ENCODE measurements at places on chromosomes 5 and 9.

DNA sequence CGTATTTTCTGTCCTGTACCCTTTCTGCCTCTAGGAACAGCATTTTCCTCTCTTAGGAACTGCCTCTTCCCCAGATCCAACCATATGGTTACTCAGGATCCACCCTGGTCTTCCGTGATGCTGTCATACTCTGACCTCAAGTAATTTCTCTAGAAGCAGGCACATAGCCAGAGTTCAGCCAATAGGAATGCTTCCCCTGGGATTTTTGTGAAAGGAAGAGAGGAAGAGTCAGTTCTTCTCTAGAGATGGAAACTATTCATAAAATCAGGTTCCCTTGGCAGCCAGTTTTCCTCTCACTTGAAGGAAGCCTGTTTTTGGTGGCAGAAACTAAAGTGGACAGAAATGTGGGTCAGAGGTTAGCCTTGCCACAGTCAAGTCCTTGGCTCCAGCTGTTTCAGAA, 400.1 kb upstream of the PCSK5 start:
- DNase-seq, result no peak

GRCh38 chr9:2152966-2153629, 138.0 kb downstream of the SMARCA2 start:
- no peak for DNase-seq

- peak; percentile 54 for DNase-seq
Measured at GRCh38 chr5:100731768-100732167, 171.3 kb downstream of the ST8SIA4 start.

DNA sequence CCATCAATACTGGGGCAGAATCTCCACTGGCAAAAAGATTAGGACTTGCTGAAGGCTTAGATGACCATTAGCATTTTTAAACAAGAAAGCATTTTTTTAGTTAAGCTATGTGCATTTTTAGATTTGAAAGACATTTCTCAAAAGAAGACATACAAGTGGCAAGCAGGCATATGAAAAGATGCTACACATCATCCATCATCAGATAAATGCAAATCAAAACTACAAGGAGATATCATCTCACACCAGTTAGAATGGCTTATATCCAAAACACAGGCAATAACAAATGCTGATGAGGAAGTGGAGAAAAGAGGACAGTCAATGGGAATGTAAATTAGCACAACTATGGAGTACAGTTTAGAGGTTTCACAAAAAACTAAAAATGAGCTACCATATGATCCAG, 195.6 kb upstream of the TNC start:
- no peak for DNase-seq

DNA sequence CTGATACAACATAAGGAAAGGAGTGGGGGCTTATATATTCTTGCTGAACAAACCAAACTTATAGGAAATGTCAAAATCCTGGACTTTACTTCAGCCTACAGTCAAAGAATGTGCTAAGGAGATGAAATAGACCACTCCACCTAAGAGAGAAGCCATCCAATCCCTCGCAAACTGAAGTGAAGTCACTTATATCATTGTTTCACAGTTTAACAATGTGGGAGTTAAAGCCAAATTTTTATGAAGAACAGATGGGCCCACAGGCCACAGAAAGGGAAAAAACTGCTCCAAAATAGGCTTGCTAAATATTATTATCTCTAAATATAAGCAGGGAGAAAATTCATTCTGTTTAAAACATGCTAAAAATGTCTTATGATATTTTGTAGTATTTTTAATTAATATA, 233.3 kb downstream of the GAS1 start:
- no peak for DNase-seq

GRCh38 chr5:37789991-37790390, 49.9 kb downstream of the GDNF start:
- no peak for DNase-seq

DNA sequence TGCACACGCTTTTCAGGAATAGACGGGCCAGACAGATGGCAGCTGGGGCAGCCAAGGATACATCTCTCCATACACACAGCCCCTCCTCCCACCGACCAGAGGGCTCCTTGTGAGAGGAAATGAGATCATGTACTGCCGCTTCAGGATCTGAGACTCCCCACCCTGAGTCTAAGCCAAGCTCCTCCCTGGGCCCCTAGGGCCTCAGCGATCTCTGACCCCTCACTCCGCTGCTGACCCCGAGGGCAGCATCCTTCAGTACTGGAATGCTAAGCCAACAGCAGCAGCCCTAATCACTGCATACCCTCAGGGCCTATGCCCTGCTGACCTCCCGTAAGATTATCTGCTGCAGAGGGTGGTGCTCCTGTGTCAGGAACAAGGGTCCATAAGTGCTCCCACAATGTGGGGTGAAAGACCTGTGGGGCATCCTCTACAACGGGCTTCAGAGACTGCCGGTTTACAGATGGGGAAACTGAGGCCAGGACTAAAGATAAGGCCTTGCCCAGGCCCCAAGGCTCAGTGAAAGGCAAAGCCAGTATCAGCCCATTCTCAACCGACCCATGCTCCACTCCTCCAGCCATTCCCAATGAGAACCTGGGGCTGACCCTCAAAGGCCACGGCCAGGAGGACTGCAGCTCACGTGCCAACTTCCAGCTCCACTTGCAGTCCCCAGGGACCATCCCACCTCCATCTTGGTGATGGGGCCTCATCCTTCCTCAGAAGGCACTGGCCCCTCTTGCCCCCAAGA, 37.5 kb downstream of the BICD2 start:
- peak; percentile 59 for DNase-seq

GRCh38 chr5:81579262-81579924, 171.5 kb downstream of the SSBP2 start:
- peak; percentile 16 for DNase-seq

DNA sequence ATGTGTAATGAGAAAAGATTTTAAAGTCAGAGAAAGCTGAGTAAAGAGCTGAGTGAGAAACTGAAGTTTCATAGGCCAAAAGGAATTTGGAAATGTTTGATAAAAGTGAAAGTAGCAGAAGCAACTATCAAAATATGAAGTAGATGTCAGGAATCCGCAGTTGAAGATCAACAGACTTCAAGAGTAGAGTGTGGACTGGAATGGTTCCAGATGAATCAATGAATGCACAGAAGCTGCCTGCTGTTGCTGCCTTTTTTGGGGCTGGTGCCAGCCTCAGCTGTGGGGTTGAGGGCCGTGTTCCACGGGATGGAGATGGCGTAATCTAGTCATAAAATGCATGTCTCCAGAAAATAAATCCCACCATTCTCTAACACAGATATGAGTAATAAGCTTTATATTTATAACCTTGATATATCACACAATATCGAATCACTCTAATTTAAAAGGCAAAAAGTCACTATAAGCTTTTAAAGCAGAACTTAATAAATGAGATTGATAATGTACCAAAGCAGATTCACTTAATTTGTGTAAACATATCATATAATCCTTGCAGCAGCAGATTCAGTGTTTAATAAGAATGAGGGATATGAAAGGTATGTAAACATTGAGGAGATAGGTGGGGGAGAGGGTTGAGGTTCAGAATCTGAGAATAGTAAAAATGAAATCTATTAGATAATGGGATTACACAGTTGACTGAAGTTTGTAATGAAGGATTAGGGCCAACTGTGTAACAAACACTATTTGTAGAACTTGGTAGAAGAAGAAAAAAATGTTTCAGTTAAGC, 652.3 kb upstream of the FTMT start:
- DNase-seq, result peak; percentile 12

DNA sequence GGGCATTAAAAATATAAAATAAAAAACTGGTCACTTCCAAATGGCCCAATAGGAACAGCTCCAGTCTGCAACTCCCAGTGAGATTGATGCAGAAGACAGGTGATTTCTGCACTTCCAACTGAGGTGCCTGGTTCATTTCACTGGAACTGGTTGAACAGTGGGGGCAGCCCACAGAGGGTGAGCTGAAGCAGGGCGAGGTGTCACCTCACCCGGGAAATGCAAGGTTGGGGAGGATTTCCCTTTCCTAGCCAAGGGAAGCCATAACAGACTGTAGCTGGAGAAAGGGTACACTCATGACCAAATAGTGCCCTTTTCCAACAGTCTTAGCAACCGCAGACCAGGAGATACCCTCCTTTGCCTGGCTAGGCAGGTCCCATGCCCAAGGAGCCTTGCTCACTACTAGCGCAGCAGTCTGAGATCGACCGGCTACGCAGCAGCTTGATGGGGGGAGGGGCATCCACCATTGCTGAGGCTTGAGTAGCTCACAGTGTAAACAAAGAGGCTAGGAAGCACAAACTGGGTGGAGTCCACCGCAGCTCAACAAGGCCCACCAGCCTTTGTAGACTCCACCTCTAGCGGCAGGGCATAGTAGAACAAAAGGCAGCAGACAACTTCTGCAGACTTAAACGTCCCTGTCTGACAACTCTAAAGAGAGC, 12.7 kb downstream of the RLN1 start:
- DNase-seq, result peak; percentile 27

- DNase-seq, result no peak
Measured at GRCh38 chr9:111412280-111412679, 71.9 kb downstream of the ECPAS start.

- no peak for DNase-seq
Measured at GRCh38 chr9:70677055-70677735, 262.7 kb upstream of the KLF9 start.

GRCh38 chr9:100211476-100211875, 112.4 kb downstream of the INVS start:
- DNase-seq, result no peak

DNA sequence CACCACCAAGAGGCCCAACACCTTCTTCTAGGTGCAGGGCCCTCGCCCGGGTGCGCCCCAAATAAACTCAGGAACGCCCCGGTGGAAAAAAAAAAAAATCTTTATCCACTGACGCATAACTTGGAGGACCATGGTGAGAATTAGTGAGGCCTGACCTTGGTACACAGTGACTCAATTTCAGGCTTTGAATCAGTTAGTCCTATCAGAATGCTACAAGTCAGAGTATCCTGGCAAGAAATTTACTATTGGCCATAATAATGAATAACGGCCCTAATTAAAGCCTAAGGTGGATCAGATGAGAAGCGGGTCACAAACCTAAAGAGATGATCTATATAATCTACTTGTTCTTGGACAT, 914.2 kb upstream of the DMAC1 start:
- no peak for DNase-seq

DNA sequence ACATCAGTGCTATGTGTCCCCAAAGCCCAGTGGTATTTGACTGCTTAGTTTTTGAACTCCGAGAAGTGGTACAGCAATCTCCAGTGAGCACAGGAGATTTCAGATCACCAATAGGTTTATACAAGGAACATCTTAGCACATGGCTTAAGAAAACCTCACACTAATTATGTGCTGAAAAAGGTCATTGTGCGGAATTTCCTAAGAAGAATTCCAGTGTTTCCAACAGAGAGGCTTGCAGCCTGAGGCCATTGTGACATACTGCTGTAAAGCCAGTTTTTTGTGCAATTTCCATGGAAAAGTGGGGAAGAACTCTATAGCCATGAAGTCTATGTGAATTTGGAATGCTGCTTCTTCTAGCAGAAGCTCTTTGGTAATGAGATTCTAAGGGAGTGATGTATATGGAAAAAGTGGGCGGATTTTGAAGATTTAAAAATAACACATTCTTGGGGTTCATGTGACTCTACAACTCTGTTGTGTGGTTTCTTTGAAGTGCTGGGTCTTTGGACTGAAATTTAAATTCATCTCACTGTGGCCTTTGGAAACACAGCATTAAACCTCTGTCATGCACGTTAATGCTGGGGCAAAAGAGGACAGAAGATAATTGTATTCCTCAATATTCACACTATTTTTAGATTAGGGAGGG, 110.5 kb upstream of the CD180 start:
- DNase-seq, result no peak

- DNase-seq, result no peak
Measured at GRCh38 chr9:112439825-112440224, 46.8 kb upstream of the KIAA1958 start.

- no peak for DNase-seq
Measured at GRCh38 chr9:130158001-130158400, 14.2 kb upstream of the NCS1 start.

DNA sequence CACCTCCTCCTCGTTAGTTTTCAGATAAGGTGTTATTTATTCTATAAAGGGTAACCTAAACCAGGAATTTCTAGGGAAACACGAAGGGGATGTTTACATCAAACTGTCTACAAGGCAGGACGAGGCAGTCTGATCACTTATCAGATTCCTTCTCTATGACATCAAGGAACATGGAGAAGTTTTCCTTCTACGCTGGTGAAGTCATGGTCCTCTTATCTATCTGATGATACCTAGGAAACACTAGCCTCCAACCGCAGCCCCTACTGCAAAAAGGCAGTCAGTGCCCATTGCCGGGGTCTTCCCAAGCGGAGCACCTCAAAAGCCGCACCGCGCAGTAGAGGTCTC, 1.5 kb downstream of the MPDZ start:
- DNase-seq, result peak; percentile 43

- DNase-seq, result no peak
Measured at GRCh38 chr9:124290053-124290591, 32.4 kb downstream of the NEK6 start.

DNA sequence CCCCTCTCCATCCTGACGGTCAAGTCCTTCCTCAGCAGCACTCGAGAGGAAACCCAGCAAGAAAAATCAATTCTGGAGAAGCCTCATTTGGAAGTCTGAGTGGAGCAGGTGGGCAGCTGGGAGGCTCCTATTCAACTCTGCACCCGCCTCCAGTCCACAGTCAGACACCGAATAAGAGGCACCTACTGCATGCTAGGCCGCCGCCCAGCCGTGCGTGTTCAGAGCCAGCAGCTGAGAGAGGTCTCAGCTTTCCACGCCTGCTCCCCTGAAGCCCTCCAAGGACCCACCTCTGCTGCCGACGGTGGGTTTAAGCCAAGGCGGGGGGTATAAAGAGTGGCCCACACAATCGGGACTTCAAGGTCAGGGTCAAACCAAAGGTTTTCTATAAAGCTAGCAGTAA, 41.9 kb downstream of the VAV2 start:
- peak; percentile 67 for DNase-seq

DNA sequence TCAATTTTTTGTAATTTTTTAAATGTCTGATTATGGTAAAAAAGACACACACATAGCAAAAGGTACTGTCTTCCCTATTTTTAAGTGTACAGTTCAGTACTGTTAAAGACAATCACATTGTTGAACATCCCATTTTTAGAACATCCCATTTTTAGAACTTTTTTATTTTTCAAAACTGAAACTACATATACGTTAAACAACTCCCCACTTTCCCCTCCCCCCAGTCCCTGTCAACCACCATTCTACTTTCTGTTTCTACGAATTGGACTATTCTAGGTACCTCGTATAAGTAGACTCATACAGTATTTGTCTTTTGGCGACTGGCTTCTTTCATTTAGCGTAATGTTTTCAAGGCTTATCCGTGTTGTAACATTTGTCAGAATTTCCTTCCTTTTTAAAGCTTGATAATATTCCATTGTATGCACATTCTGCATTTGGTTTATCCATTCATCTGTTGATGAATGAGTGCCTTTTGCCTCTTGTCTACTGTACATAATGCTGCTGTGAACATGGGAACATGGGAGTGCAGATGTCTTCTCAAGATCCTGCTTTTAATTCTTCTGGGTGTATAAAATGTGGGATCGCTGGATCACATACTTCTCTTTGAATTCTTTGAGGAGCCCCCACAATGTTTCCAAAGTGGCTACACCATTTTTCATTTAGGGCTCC, 154.0 kb downstream of the PIK3R1 start:
- no peak for DNase-seq

All from SHP77 treated with DMSO at 0.1 percent for 48 hours (cell line).